ENCODE measurements at places on chromosomes 3 and 15. TPM values are rescaled to one million over a fixed set of nuclear protein-coding genes. Genes with fewer than 3 reads are reported as not detected.

Gene AADAC
- total RNA-seq: not detected

Gene GOLGA8O
- 2.3 TPM for total RNA-seq

Gene DLEC1
- total RNA-seq: 13.2 TPM

Gene REC114
- total RNA-seq: not detected

Gene TMEM44
- 2.1 TPM for total RNA-seq

Gene TIMP4
- total RNA-seq: not detected

Gene SLC38A3
- not detected for total RNA-seq

GRCh38 chr3:172904711-172905373, 154.3 kb downstream of the ECT2 start:
- no peak for DNase-seq

- no peak for DNase-seq
Observed at GRCh38 chr15:87846746-87847145, 409.8 kb downstream of the NTRK3 start.

DNA sequence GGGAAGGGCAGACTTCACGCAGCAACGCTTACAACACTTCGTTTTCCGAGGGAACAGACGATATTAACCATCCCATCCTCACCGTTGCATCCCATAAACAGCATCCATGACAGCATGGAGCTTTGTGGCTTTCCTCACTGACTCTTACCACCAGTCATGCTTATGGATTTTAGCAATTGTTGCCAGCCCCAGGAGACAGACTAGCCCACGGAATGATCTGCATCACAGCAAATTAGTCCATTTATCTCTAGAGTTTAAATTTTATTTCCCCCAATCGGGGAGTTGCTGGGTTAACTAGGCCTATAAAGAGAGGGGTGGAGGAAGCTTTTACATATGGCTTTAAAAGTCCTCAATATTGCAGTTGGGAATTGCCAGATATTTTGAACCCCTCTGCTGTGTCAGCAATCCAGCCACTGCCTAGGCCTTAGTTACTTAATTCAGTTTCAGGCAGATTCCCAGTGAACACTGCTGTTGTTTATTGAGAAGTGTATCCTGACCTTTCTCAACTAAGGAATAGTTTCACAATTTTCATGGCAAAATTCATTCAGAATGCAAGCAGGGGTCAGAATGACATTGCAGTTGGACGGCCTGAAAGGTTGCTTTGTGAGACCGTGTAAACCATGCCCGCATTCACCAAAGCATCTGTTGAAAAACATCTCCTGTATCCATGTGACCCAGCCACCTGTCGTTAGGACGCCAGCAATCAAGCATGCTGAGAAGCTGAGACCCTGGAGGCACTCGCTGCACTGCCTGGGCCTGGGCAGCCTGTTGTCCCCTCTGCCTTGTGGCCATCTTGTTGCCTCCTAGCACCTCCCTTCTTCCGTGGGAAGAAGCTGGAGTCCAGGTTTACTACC, 397.4 kb upstream of the TPM1 start:
- no peak for DNase-seq

DNA sequence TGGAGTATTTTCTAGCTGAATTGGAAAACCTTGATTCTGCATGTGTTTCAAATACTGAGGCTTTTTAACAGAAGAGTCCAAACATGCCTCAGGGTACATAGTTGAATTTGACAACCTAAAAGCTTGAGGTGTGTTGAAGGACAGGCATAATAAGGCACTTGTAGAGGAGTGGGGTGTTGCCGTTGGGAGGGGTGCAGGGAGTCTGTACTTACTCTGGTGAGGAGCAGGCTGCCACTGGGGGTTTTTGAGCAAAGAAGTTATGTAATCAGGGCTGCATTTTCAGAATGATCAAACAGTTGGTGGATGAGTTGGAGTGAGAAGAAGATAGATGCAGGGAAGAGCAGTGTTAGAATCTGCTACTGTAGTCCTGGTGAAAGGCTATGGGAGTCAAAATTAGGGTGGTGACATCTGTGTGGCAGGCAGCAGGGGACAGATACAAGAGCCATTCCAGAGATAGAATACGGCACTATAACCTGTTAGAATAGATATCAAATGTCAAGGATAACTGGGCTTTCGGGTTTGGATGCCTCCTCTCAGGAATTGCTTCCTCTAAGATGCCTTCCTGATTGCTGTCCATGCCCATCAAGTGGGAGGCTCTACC, 161.6 kb downstream of the GHSR start:
- no peak for DNase-seq

DNA sequence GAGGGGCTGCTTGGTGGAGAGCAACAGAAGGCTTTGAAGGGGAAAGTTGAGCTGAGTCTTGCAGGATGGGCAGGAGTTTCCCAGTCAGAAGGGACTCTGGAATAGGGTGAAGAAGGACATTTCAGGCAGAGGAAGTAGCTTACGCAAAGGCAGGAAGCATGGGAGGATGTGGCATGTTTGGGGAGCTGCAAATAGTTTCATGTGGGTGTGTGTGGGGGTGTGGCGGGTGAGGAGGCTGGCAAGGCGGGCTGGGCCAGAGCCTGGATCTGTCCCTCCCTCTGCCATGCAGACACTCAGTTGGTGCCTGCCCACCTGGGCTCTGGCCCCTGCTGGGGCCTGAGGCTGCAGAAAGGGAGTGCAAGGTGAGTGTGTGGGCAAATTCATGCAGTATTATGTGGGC, 10.4 kb downstream of the TEX264 start:
- peak; percentile 66 for DNase-seq

GRCh38 chr15:36860792-36861191, 239.6 kb downstream of the MEIS2 start:
- DNase-seq: no peak

DNA sequence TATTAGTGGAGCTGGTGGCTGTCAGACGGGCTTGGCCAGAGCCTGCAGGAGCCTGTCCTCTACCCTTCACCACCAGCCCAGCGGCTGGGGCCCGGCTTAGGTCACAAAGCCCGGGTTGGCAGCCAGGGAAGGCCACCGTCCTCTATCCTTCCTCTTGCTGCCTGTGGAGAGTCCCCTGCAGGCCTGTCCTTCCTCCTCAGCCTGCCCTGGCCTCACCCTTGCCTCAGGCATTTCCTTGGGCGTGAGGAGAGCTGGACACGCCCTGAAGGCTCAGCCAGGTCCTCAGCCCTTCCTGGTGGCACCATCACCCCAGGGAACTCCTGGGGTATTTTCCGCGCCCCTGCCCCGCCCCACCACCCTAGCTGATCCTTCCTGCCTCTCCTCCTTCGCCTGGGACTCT, 7.7 kb downstream of the CHAC1 start:
- no peak for DNase-seq

- no peak for DNase-seq
Observed at GRCh38 chr3:132256989-132257388, 60.2 kb upstream of the ACP3 start.

DNA sequence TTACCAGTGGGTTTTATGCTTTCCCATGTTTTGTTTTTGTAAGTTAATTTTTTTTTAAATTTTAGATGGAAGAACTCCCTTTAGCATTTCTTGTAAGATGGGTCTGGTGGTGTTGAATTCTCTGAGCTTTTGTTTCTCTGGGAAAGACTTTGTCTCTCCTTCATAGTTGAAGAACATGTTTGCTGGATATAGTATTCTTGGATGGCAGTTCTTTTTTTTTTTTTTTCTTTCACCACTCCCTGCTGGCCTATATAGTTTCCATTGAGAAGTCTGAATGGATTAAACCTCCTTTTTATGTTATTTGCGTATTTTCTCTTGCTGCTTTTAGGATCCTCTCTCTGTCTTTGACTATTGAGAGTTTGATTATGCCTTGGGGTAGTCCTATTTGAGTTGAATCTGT, 18.1 kb downstream of the STXBP5L start:
- no peak for DNase-seq

DNA sequence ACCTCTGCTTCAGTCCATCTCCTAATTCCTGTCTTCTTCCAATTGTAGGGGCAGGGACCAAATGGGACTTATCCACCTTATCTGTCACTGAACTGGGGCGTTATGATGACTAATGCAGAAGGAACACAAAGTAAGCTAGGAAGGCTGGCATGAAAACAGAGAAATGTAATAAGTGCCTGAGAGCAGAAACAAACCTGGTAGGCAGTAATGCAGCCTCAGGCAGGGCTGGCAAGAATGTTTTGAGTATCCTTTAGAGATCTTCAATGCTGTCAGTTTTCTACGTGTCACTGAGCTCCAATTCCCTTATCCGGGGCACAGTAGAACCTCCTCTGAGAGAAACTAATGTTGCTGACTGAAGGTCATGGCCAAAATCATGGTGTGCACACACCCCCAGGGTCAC, 246.2 kb upstream of the TBL1XR1 start:
- DNase-seq: no peak

DNA sequence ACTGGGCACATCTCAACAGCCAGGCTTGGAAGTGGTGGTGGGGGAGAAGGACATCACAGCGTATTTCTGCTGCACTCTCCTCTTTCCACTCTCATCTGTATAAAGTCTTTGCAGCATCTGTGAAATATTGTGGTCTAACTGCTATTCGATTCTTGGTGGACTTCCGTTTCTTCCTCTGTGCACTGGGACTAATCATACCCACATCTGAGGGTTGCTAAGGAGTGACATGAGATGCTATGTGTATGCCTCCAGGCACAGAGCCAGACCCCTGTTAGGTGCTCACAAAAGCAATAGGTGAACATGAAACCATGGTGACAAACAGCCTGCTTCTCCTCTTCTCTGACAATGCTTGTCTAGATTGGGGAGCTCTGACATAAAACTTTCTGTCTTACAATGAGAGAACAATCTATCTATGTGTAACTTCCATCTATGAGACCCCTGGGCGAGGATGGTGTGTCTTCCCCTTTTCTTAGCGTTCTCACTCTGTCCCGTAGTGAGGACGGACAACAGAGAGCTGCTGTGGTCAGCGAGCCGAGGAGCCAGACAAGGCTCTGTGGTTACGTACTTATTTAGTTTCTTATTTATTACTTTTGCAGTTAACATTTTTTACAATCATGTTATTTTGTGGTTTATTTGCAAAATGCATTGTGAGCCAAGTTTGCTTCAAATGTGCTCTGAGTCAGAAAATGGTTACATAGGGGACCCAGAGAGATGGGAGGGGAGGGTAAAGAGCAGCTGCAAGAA, 196.7 kb upstream of the TPRG1 start:
- peak; percentile 24 for DNase-seq

GRCh38 chr15:80580536-80581260, 114.4 kb upstream of the ABHD17C start:
- DNase-seq: no peak

DNA sequence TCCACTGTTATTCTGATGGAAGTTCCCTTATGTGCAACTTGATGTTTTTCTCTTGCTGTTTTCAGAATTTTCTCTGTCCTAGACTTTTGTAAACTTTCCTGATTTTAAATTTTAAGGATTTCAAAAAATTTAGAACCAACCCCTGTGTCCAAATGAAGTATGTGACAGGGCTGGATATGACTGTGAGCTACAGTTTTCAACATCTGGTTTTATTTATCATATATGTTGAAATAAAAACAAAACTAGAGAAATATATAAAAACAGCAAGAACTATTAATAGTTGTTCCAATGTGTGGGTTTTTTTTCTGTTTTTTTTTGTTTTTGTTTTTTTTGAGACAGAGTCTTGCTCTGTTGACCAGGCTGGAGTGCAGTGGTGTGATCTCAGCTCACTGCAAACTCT, 47.4 kb upstream of the PSMD6 start:
- DNase-seq: no peak

- DNase-seq: no peak
Observed at GRCh38 chr3:37397396-37397795, 223.0 kb upstream of the LRRFIP2 start.

DNA sequence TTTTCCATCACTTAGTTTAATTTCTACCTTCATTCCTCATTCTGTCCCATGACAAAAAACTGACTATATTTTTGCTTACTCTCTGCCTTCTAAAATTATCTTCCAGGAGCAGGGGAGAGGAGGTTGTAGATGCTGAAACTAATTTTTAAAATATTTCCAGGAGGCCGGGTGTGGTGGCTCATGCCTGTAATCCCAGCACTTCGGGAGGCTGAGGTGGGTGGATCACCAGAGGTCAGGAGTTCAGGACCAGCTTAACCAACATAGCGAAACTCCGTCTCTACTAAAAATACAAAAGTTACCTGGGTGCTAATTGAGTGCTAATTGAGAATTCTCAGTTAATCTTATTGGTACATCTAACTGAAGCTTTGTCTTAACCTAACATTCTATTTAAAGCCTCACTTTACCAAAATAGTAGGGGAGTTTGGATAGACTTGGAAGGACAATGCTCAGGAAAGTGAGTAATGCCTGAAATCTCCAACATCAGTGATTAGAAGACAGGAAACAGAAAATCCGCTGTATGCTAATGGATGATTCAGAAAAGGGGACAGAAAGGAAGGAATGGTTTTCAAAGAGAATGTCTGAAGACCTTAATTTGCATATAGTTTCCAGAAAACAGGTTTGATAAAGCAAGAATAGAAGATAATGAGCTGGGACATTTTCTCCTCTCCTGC, 336.1 kb downstream of the GBE1 start:
- DNase-seq: no peak

DNA sequence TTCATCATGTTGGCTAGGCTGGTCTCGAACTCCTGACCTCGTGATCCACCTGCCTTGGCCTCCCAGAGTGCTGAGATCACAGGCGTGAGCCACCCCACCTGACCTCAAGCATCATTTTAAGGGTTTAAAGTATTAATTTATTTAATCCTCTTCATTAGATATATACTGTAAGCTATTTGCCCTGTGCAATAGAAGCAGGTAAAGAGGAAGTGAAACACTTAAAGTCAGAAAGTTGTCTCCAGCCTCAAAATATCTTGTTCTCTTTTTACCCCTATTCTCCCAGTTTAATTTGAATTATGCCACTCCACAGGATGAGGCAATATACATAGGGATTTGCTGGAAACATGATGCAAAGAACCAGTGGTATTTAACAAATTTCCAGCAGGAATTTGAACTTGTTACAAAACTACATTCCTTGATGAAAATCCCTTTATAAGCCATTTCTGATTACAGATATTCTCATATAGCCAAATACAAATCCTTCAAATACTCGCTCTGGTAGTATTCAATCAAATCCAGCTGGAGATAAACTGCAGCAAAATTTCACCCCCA, 2.0 kb downstream of the NDUFB5 start:
- no peak for DNase-seq

- DNase-seq: no peak
Observed at GRCh38 chr15:70867911-70868467, 14.0 kb upstream of the LARP6 start.

GRCh38 chr3:178676942-178677790, 140.9 kb downstream of the KCNMB2 start:
- DNase-seq: no peak

GRCh38 chr3:140188285-140188684, 253.3 kb downstream of the CLSTN2 start:
- no peak for DNase-seq
